GM03348 (cell line): ENCODE measurements at places on chromosomes 6 and 20.

DNA sequence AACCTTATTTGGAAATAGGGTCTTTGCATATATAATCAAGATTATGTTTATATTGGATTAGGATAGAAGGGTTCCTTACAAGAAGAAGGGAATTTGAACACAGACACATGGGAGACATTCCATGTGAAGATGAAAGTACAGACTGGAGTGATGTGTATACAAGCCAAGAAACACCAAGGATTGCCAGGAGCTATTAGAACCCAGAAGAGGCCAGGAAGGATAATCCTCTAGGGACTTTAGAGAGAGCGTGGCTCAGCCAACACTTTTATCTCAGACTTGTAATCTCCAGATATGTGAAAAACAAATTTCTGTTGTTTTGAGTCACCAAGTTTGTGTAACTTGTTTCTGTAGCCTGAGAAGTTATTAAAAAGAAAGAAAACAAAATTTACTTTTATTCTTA, 1173.9 kb upstream of the CITED2 start:
- DNase-seq: no peak

DNA sequence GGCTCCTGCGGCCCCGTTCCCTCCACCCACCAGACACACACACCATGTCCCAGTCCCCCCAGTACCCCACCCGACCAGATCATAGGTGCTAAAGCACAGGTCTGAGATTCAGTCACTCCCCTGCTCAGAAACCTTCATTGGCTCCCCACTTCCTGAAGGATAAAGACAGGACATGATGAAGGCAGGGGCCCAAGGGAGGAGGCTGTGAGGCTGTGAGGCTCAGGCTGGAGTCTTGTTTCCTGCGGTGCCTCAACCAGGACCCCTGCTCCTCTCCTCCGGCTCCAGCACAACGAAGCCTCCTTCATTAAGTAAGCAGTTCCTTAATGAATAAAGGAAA, 81.1 kb downstream of the NCR2 start:
- no peak for DNase-seq

GRCh38 chr6:16204653-16205376, 33.6 kb upstream of the GMPR start:
- DNase-seq: no peak

- peak; percentile 88 for DNase-seq
Measured at GRCh38 chr20:59515013-59515905, 89.1 kb upstream of the PHACTR3 start.

- peak; percentile 50 for DNase-seq
Measured at GRCh38 chr6:127514773-127515227, 4.3 kb downstream of the MTCL3 start.
